ENCODE measurements at places on chromosomes 6 and 20.

- DNase-seq = no peak
Observed at GRCh38 chr6:56437171-56437900, 190.0 kb upstream of the COL21A1 start.

GRCh38 chr6:84304881-84305280 lies 77.4 kb upstream of the CEP162 start:
- no peak for DNase-seq

DNA sequence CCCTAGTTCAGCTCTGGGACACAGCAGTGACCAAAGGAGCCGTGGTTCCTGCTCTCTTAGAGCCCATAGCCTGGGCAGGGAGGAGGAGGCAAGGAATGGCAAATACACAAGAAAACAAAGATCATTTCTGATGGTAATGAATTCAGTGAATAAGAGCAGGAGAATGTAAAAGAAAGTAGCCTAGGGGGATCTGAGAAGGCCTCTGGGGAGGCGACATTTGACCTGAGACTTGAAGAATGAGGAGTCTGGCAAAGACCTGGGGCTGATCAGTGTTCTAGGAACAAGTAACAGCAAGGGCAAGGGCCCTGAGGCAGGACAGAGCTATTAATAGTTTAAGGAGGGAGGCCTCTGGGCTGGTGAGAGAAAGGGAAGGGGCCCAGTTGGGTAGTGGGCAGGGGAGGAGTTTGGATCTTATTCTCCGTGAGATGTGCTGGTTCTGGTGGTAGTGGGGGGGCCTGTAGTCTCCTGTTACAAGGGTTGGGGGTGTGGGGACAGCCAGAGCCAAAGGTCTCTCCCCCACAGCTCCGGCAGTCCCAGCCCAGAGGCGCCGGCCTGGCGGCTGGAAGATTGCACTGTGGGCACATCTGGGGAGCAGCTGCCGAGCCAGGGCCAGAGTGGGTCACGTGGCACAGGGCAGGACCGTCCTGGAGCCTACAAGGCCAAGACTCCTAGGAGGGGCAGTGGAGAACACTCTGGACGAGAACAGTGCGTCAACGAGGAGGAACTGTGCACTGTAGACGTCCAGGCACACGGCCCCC lies 9.3 kb upstream of the ID1 start:
- DNase-seq = peak; percentile 26

GRCh38 chr6:32082935-32083334 lies 26.2 kb downstream of the TNXB start:
- no peak for DNase-seq

- DNase-seq = no peak
Observed at GRCh38 chr20:5465604-5465927, 148.8 kb upstream of the PROKR2 start.

DNA sequence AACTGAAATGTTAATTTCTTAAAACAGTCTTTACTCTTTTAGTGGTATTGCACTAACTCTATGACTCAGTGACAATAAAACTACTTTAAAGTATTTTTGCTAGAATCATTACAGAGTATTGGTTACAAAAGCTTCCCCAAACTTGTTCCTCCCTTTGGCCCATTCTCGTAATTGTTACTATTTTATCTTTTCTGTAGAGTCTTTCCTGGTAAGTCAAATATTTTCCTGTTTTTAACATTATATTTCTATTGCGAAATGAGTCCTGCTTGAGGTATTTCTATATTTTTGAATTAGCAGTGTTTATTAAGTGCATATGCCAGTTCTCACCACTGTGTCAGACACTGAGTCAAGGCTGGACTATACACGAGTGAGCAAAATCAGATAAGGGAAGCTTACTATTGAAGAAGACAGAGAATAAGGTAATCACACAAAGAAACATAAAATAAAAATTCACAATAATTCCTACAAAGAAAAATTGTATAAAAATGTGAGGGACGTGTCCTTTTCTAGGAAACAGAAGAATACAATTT lies 970.5 kb downstream of the EYS start:
- DNase-seq = no peak

GRCh38 chr6:120473804-120474203 lies 860.5 kb downstream of the TBC1D32 start:
- no peak for DNase-seq

- DNase-seq = no peak
Observed at GRCh38 chr20:38011696-38012095, 21.6 kb downstream of the TTI1 start.

DNA sequence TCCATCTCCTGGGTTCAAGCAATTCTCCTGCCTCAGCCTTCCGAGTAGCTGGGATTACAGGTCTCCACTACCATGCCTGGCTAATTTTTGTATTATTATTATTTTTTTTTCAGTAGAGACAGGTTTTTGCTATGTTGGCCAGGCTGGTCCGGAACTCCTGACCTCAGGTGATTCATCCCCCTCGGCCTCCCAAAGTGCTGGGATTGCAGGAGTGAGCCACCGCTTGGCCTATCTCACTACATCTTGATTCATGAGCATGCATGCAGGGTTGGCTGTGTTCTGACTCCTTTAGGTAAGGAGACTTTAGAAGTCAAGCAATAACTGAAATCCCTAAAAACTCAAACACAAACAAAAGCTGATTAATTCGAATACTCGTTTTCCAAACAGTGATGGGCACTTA lies 80.9 kb downstream of the GJA1 start:
- DNase-seq = no peak

DNA sequence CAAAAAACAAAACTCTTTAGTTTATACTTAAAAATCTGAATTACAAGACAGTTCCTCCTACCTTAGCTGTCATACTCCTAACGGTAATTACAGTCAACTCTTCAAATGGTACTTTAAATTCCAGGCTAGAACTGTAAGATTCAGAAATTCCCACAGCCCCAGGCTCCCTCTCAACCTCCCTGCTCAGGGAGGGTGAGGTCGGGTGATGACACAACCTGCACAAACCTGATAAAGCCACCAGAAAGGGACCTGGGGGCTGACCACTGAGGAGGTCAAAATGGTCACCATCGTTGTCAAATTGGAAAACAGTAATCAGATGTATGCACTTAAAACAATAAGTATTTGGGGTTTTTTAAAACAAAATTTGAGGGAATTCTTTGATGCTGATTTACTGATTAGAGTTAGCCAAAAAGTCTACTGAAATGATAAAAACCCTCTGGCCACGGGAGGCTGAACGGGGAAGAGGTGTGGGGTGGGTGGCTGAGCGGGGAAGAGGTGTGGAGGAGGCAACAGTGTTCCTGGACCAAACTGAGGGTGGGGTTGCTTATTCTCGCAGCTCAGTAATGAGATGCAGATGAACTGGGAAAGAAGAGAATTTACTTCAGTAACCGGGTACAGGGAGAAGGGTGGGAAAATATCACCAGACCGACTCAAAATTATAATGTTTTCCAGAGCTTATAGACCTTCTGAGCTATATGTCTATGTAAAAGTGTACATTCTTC lies 52.4 kb downstream of the SLC22A1 start:
- DNase-seq = no peak

DNA sequence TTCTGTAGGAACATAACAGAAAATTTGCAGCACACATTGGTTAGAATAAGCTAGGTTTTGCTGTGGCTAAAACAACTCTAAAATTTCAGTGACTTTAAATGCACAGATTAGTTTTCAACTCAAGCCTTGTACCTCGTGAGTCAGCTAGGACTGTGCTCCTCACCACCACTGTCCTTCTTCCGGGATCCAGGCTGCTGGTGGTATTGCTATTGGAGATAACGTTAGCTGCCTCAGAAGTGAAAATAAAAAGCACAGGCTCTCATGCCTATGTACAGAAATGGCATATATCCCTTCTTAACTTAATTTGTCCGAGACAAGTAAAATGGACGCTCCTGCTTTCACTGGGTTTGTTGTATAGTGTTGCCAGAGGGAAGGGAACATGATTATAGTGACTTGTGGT lies 931.1 kb upstream of the EYS start:
- DNase-seq = no peak

DNA sequence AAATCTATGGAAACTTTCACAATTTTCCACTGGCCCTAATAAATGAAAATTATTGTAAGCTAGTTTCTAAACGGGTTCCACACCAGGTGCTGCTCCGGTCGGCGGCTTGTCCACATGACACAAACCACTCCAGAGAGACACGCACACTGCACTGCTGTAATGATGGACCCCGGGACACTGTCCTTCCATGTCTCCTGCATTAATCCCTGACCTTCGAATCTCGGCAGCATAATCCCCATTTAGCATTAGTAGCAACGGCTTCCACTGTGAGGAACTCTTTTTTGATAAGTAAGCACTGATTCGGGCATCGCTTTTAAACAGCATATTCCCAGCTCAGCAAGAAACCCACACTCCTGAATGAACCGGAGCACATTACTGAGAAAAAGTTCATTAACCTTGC lies 43.5 kb downstream of the INSM1 start:
- no peak for DNase-seq

DNA sequence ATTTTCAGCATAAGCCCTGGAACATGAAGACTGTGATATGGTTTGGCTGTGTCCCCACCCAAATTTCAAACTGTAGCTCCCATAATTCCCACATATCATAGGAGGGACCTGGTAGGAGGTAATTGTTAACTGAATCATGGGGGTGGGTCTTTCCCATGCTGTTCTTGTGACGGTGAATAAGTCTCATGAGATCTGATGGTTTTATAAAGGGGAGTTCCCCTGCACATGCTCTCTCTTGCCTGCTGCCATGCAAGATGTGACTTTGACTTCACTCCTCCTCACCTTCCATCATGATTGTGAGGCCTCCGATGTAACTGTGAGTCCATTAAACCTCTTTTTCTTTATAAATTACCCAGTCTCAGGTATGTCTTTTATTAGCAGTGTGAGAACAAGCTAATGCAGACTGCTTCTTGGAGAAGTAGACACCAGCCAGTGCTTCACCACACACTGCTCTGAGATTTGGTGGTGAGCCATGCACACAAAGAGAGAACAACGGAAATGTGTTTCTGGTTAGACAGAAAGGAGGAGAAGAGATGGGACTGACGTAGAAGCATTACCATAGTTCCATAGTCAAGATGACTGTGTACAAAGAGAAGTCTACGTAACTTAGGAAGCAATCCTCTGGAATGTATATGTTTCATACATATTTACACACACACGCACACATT lies 97.8 kb downstream of the BACH2 start:
- DNase-seq = no peak

GRCh38 chr6:155219858-155220301 lies 43.9 kb upstream of the CLDN20 start:
- DNase-seq = no peak

GRCh38 chr6:125008261-125008703 lies 46.0 kb downstream of the RNF217 start:
- no peak for DNase-seq

DNA sequence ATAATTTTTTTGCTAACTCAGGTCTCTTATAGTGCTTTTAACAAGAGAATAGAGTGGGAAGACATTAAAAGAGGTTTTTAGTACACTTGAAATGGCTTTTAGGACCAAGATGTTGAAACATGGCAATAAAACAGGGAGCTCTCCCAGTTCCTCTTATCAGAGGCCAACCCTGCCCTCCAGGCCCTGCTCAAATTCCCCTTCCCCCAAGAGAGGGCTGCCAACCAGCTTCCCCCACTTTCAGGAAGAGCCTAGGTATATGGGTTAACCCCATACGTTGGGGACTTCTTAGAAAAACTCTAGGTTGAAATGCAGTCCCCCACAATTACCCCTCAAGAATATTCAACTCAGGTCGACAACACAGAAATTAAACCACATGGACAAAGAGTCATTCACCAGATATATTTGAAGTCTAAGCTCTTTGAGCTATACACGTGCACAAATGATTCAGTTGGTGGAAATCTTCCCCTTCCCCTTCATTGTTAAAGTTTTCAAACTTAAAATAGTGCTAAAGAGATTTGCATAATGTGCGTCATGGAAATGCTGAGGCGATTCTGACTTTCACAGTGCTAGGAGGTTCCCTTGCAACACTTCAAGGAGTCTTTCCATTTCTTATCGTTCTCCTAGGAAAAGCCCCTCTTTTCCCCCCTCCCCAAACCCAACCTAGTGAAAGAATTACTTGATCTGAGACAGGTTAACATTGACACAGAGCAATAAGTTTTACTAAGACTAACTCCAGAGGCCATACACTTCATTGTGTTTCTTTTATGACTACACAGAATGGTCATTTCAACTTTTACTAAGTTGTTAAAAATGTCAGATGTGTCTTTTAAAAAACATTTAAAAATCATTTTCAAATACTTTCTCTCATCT lies 49.8 kb upstream of the ENPP5 start:
- DNase-seq = no peak

DNA sequence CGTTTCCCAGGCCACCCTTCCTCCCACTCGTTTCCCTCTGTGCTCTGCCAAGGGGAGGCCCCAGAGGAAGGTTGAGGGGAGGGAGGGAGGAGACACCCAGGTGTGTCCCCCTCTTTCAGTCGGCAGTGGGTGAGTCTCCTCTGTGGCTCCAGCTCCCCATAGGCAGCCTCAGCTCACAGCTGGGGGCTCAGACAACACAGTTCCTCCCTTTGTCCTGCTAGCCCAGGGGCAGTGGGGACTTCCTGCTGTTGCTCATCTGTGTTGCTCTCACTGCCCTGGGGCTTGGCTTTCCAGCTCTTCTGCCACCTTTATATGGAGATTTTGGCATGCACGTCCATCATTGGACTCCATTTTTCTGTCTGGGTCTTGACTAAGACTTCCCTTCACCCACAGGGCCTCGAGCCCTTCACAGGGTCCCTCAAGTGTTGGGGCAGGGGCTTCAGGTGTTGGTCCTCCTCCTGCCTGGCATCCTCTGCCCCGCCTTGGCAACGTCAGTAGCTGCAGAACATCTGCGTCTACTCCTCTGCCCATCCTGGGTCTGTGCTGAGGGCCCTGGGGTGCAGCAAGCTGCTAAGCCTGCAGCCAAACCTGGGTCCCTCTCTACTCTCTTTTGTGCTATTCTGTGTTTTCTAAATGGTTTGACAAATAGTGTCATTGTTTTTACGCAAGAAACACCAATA lies 190.6 kb upstream of the PMEPA1 start:
- DNase-seq = no peak

Data from head of caudate nucleus (tissue), 42 donors.